Kidney epithelial cell (primary cell): ENCODE measurements at places on chromosomes 4 and X.

GRCh38 chr4:149955780-149956390 is 122.4 kb upstream of the DCLK2 start:
- no peak for DNase-seq

- no peak for DNase-seq
These were observed 13.5 kb upstream of the FGG start for GRCh38 chr4:154625971-154626370.

DNA sequence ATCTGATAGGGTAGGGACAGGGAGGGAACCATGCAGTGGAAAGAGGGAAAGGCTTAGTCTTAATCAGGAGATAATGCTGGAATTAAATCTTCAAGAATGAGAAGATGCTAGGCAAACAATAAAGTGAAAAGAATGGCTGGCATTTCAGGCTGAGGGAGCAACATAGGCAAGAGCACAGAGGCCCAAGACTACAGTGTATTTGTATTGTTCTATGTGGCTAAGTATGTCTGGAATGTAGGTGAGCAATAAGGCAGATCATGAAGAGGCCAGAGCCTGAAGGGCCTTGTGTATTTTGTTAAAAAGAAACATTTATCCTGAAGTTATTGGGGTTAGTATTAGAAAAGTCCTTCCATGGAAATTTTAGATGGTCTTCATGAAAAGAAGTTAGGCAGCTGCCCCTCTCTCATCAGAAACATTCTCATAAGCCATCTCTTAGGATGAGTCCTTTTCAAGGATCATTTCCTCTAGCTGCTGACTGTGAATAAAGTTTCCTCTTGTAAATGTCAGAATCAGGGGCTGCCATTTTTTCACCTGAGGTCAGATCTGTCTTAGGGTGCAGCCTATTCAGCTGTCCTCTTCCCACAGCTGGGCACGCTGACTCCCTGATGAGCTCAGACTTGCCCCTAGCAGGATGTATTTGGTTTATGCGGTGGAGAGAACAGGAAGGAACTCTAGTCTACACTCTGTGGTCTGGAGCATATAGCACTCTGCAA is 46.3 kb downstream of the ATP10D start:
- peak; percentile 79 for DNase-seq

GRCh38 chr4:80732010-80732409 is 298.5 kb upstream of the BMP3 start:
- DNase-seq, result peak; percentile 28

DNA sequence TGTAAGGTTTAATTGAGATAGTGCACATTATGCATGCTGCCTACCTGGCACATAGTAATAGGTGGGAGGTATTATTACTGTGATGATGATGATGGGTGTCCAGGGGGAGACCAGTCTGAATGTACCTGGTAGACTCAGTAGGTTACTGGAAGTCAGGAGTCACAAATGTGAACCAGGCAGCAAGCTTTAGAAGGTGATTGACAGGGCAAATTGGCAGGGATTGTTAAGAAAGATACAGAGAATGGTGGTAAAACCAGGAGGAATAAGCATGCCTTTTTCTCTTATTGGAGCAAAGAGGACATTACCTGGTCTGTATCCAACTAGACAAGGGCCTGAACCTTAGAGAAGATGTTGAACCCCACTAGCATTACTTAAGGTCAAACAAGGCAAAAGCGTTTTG is 108.1 kb downstream of the ANXA3 start:
- no peak for DNase-seq

GRCh38 chrX:27679281-27679680 is 89.1 kb downstream of the DCAF8L2 start:
- no peak for DNase-seq

- no peak for DNase-seq
These were observed 475.5 kb upstream of the FGF16 start for GRCh38 chrX:76971393-76972376.

DNA sequence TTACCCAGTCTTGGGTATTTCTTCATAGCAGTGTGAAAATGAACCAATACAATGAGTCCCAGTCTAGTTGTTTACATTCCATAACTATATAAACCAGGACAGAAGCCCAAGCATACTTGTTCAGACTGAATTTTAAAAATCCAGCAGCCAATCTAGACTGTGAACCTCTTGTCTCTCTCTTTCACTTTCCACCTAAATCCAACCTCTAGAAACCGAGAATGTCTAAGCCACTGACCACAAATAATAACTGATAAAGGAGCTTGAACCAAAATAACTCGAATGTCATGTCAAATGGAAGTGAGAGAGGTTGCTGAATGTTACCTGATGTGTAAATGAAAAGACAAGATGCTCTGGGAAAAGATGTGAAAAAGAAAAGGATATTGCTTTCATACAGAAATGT is 544.7 kb downstream of the NLGN4X start:
- DNase-seq, result no peak

DNA sequence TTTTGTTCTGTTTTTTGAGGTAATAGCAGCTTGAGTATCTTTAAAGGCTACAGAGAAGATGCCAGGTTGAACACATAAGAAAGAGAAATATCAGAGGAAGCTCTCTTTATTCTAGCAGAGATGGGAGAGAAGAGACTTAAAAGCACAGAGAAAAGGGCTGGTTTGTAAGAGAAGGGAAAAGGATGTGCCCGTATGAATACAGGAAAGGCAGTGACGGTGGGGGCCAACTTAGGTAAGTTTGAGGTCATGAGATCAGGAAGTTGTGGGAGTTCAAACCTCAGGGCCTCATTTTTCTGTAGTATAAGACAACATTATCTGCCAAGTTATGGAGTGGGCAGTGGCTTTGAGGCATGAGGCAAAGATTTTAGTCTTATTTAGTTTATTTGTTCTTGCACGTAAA is 121.3 kb upstream of the S100G start:
- no peak for DNase-seq

- DNase-seq, result no peak
These were observed 15.2 kb downstream of the ASB11 start for GRCh38 chrX:15299941-15300851.

- no peak for DNase-seq
These were observed 1142.2 kb downstream of the ARAP2 start for GRCh38 chr4:35102066-35102465.

GRCh38 chr4:115356176-115356575 is 242.8 kb upstream of the NDST4 start:
- DNase-seq, result no peak

GRCh38 chrX:41153448-41153847 is 68.2 kb downstream of the USP9X start:
- DNase-seq, result no peak

DNA sequence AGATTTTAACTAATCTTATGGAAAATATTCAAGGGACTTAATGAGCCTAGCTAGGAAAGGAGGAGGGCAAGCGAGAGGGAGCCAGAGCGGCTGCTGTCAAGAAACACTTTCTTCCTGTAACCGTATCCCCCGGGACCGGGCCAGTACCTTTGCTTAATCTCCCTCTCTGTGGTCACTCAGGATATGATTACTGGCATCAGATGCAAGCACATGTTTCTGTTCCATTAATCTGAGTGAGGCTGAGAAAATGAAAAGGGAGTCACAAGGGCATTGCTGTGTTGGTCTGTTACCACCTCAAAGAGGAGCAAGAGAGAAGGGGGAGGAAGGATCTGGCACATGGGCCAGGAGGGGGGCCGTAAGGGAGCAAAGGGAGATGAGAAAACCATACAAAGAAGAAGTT is 356.7 kb upstream of the GATB start:
- no peak for DNase-seq

GRCh38 chr4:2436761-2437474 is 18.2 kb downstream of the CFAP99 start:
- DNase-seq, result no peak

GRCh38 chrX:10794203-10794630 is 173.8 kb upstream of the MID1 start:
- DNase-seq, result no peak

- DNase-seq, result no peak
These were observed 54.9 kb downstream of the LINC00632 start for GRCh38 chrX:140764401-140764919.

DNA sequence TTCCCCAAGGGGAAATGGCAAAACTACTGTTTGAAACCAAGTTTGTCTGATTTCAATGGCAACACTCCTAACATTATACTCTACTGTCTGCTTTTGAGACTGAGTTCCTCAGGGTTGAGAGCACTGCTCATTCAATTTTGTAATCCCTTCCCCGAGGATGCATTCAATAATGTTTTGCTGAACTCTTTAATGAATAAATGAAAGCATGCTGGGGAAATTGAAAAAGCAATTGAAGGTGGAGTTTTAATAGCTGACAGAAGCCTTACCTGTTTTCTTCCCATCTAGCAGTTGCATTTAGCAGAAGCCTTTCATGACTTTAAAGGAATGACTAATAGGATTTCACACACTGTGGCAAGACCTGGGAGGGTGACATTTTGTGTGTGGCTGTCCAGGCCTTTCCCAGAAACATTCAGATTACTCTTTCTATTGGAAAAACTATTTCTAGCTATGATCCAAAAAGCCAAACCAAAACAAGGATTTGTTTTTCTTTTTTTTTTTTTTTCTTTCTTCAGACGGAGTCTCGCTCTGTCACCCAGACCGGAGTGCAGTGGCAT is 45.1 kb downstream of the DTHD1 start:
- no peak for DNase-seq

DNA sequence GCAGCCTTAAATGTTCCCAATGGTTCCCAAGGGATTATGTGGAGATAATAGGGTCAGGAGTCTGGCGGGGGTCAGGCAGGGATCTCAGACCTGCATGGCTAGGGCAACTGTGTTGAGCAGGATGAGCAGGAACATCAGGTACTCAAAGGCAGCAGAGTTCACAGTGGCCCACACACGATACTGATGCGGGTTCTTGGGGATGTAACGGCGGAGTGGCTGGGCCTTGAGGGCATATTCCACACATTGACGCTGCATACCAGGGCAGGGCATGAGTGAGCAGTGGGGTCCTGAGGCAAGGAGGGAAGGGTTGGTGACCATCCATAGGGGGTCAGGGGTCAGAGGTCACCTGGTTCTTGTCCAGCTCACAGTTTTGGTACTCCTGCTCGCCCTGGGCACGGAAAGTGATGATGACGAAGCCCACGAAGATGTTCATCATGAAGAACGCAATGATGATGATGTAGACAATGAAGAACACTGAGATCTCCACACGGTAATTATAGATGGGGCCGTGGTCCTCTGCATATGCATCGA is 15.1 kb upstream of the SYP start:
- no peak for DNase-seq

GRCh38 chr4:143307531-143307930 is 29.1 kb upstream of the GAB1 start:
- no peak for DNase-seq

GRCh38 chr4:11954093-11954492 is 525.4 kb upstream of the HS3ST1 start:
- DNase-seq, result no peak

- no peak for DNase-seq
These were observed 25.1 kb downstream of the GAK start for GRCh38 chr4:907103-907400.

DNA sequence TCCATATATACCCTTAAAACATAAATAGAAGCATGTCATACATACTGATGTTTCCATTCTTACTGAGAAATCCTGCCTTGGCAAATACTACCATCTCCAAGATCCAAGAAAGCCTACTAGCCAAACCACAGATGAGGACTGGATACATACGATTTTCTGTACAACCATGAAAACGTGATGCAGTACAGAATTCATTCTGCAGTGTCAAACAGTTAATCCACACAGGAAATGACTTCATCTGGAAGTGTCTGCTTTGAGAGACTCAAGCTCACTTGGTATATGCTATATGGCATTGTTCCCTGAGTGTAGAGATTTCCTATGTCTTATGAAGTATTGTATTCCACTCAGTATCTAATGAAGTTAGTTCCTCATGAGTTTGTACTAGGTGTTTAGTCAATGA is 94.3 kb downstream of the CT47B1 start:
- DNase-seq, result no peak

GRCh38 chrX:55777596-55777995 is 60.0 kb downstream of the RRAGB start:
- no peak for DNase-seq

- DNase-seq, result no peak
These were observed 57.5 kb downstream of the GPR82 start for GRCh38 chrX:41781500-41781899.

- no peak for DNase-seq
These were observed 1.3 kb downstream of the PARM1 start for GRCh38 chr4:74934016-74934831.

GRCh38 chrX:100931218-100931924 is 2.7 kb upstream of the XKRX start:
- no peak for DNase-seq

GRCh38 chr4:80186676-80187075 is 10.6 kb upstream of the PRDM8 start:
- no peak for DNase-seq

GRCh38 chrX:83759872-83760271 is 101.1 kb upstream of the CYLC1 start:
- DNase-seq, result no peak

GRCh38 chrX:125742811-125743210 is 423.1 kb downstream of the TEX13C start:
- DNase-seq, result no peak

GRCh38 chr4:184074677-184075388 is 142.8 kb downstream of the ENPP6 start:
- no peak for DNase-seq

- DNase-seq, result peak; percentile 64
These were observed 99.9 kb downstream of the DDX60 start for GRCh38 chr4:168218645-168219044.

- no peak for DNase-seq
These were observed 1574.7 kb downstream of the STIM2 start for GRCh38 chr4:28435314-28435713.
